ENCODE measurements at places on chromosomes 6 and 20.

GRCh38 chr6:35492258-35492973 lies 4.5 kb downstream of the TEAD3 start:
- no peak for DNase-seq

GRCh38 chr20:13348311-13349234 lies 127.5 kb downstream of the ISM1 start:
- DNase-seq = no peak

GRCh38 chr20:47506850-47507249 lies 5.2 kb downstream of the NCOA3 start:
- DNase-seq = no peak

- no peak for DNase-seq
Observed at GRCh38 chr6:125307150-125307838, 5.5 kb upstream of the HDDC2 start.

GRCh38 chr6:109455437-109456110 lies at the start of gene MICAL1:
MICAL1 (minus strand) TSS chr6:109455772; CDS start chr6:109454196, 1,576 bp downstream.
- peak; percentile 68 for DNase-seq

DNA sequence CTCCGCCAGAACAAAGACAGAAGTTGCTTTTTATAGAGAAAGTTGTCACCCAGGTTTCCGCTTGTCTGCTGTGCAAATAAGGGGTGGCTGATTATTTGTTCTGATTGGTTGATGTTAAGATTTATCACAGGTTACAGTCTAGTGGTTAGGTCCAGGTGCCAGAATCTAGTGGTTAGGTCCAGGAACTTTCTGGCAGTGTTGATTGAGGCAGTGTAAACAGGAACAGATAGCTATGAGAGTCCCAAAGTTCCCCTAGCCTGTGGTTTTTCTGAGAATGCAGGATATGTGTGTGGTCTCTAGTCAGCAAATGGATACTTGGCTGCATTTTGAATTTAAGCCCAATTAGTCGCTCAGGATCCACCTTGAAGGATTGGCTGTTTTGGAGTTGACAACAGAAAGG lies 148.0 kb downstream of the TMEM200A start:
- no peak for DNase-seq

GRCh38 chr20:51331481-51331880 lies 211.0 kb downstream of the NFATC2 start:
- DNase-seq = no peak

GRCh38 chr6:154615483-154616025 lies 105.1 kb upstream of the CNKSR3 start:
- no peak for DNase-seq

- no peak for DNase-seq
Observed at GRCh38 chr6:135906972-135907465, 55.5 kb downstream of the PDE7B start.

GRCh38 chr6:169642455-169642854 lies 59.4 kb downstream of the WDR27 start:
- DNase-seq = no peak

- DNase-seq = no peak
Observed at GRCh38 chr20:17928633-17929311, 39.8 kb downstream of the SNX5 start.

- DNase-seq = no peak
Observed at GRCh38 chr6:48475275-48475674, 364.3 kb upstream of the PTCHD4 start.

GRCh38 chr20:63636752-63637628 lies 10.1 kb upstream of the GMEB2 start:
- DNase-seq = no peak

DNA sequence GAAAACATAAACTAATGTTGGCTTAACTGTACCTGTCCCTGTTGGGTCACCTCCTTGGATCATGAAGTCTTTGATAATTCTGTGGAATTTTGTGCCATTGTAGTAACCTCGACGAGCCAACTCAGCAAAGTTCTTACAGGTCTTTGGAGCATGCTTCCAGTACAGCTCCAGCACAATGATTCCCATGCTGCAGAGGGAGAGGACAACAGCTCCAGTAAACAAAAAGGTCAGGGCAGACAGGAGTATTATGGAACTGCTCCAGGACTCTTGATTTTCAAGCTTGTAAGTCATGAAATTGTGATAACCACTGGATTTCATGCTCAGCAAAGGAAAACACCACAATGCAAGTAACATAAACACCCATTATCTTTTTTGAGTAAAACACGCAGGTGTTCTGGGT lies 2.9 kb downstream of the PPIL1 start:
- DNase-seq = no peak

- DNase-seq = no peak
Observed at GRCh38 chr6:101195588-101195987, 197.9 kb upstream of the GRIK2 start.

DNA sequence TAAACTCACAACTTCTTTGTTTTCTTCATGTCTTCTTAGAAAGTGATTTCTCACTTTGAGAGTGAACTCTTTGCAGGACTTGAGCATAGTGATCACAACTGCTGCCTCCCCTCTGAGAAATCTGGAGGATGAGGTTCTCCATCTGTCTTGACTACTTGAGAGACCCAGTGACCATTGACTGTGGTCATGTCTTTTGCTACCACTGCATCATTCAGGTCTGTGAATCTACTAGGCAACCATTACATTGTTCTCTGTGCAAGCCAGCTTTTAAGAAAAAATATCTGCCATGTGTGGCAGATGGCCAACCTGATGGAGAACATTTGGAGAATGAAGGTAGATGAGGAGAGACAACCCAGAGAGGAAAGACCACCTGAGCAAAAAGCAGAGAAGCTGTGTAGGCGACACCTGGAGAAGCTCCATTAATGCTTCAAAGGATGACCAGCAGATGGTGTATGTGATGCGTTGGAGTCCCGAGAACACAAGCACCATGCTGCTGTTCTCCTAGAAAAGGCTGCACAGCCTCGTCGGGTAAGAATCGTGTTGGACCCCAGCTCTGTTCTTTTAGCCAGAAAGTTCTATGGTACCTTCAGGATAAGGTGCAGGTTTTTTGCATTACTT lies 25.1 kb upstream of the TRIM26 start:
- no peak for DNase-seq

- DNase-seq = no peak
Observed at GRCh38 chr20:57581202-57582028, 20.5 kb downstream of the PCK1 start.

DNA sequence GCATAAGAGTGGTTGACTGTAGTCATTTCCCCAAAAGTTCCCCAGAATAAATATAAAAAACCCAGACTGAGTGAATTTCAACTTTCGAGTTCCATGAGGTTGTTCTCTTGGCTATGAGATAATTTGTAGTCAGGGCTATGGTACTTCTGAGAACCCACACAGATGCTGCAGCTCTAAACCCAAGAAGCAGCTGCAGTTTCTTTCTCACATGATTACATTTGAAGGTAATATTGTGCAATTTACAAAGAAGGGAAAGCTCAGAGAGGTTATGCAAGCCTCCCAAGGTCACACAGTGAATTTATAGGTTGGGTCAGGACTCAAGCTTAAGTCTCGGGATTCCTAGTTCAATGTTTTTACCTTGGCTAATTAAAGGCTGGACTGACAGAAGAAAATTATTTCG lies 29.7 kb upstream of the CD93 start:
- no peak for DNase-seq

DNA sequence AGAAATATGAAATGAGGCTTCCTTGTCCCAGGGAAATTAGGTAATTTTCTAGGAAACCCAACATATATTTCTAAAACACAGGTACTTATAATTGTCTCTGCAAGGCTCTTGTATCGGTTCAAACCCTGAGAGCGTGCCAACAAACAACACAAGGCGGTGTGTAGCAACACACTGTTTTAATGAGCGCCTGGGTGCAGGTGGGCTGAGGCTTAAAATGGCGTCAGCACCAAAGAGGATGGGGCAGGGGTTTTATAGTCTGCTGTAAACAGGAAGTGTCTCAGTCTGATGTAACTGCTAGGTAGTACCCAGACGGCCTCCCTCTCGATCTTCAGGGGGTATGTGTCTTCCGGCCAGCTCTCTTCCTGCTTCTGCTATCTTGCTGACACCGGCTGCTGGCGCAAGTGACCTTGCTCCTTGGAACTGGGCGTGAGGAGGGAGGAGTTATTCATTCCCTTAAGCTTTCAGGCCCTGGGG lies 69.7 kb downstream of the EPB41L2 start:
- no peak for DNase-seq

DNA sequence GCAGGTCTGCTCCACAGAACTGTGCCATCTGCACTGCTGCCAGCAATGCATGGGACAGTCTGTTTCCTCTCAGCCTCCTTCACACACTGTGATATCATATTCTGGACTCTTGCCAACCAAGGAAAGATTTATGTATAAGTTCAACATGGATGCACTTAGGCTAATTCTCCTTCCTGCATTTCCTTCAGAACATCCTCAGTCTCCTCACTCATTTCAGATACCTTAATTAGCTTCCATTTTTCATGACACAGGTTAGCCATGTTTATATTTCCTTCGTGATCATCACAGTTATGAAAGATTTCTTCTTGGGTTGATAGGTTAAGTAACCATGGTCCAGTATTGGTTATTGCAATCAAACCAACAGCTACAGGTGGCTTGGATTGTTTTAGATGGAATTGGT lies 46.4 kb upstream of the DDR1 start:
- no peak for DNase-seq

DNA sequence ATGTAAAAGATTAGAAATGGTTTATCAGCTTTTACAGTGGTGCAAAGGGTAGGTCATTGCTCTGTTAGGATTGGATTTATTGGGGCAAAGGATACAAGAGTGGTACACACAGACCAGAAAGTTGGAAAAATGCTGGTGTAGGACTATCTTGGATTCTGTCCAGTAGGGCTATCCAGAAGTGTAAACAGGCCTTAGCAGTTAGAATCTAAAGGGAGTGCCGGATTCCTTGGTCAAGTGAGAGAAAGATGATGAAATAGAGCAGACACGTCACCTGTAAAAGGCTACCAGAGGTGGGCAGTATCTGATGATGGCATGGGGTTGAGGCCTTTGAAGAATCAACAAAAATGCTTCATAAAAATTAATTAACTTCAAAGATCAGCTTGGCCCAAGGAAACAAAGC lies 975.9 kb downstream of the KIF16B start:
- DNase-seq = no peak

- DNase-seq = no peak
Observed at GRCh38 chr6:7813704-7814103, 87.8 kb downstream of the BMP6 start.

DNA sequence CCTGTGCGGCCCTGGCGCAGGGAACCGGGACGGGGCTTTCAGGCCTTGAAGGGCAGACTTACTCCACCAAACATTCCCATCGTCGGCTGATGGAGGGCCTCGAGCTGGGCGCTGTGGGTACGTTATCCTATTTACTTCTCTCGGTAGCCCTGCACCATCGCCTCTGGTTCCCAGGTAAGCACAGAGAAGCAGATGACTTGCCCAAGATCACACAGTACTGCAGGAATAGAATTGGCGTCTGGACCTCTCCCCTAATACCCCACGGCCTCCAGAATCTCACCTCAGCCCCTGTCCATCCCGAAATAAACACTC lies 46.4 kb downstream of the PDYN start:
- DNase-seq = no peak

- no peak for DNase-seq
Observed at GRCh38 chr6:39524007-39524406, 201.2 kb downstream of the KIF6 start.

DNA sequence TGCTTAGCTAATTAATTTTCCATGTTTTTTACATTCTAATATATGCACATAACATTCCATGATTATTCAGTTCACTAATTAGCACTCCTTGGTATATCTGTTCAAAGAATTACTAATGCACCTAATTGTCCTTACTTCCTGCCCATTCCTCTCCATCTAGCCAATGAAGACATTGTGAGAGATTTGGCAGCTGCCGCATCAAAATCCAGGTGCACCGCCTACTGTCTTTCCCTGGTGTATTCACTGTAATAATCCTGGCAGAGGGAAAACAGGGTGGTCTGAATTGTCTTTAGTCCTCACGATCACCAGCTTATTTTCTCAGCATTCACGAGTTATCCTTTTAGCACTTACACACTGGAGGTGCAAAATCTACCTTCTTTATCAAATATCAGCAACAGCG lies 61.0 kb upstream of the SCGN start:
- DNase-seq = no peak

GRCh38 chr6:106112433-106112832 lies 26.3 kb downstream of the PRDM1 start:
- no peak for DNase-seq

DNA sequence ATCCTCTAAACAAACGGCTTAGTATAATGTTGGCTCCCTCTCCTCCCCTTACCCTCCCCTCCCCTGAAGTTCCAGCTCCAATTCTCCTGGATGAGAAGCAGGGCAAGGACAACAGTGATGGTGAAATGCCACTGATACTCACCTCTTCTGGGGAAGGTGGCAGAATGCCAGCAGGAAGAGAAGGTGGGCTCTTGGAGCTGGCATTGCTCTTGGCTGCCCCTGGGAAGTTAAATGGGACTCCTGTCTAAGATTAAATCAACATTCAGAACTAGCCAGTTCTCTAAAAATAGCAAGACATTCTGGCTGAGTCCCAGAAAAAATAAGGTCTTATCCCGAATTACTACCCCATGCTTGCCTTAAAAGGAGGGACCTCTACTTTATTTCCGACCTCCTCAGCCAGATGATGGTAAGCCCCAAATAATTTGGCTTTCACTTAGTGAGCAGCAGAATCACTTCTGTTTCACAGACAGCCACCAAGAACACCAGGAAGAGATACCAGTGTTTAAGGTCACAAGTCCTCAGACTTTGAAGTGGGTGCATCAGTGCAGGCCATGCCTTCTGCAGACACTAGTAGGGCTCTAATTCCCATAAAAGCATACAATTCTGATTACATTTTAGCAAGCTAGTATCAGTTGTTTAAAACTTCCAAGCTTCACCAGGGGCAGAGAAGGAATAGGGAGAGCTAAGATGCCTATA lies 46.0 kb upstream of the IL17A start:
- DNase-seq = no peak

- no peak for DNase-seq
Observed at GRCh38 chr6:21785164-21785563, 191.6 kb downstream of the SOX4 start.

GRCh38 chr6:130933712-130934200 lies 106.5 kb downstream of the SMLR1 start:
- DNase-seq = no peak

- DNase-seq = no peak
Observed at GRCh38 chr6:43434001-43434840, 6.9 kb downstream of the ABCC10 start.

DNA sequence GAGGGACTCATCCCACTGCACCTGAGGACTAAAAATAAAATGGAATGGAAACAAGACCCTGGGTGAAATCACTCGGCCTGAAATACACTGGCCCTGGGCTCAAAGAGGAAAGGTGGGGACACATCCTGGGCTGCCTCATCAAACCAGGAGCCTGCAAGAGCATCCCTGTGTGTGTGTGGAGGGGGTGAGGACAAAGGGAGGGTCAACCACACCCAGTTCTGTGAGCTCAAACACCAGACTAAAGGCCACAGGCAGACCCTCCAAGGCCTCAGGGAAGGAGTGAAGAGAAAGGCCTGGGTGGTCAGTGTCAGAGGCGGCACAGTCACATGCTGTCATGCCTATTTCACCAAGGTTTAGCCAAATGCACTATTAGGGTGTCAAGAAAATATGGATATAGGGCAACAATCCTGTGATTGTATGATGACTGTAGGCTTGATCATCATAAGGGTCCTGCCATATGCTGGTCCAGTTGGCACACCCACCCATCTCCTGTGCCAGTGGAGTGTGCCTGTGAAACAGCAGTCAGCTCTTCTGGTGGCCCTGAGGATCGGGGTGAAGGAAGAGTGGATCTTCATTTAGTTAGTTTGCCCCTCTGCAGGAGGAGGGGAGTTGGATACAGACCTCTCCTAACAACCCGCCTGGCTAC lies 28.9 kb downstream of the SRSF3 start:
- no peak for DNase-seq

- no peak for DNase-seq
Observed at GRCh38 chr20:46977204-46977603, 82.6 kb downstream of the EYA2 start.

GRCh38 chr6:89921197-89921596 lies 26.9 kb downstream of the GJA10 start:
- no peak for DNase-seq
